ENCODE measurements at places on chromosomes 3 and 15. TPM values are rescaled to one million over a fixed set of nuclear protein-coding genes. Genes with fewer than 3 reads are reported as not detected.

The AHSG gene
- 718 TPM for total RNA-seq

The CCK gene
- total RNA-seq, result not detected

The GUCA1C gene
- not detected for total RNA-seq

- no peaks in the 10 kb centered on the region for H3K36me3 ChIP-seq
- no peaks in the 10 kb centered on the region for H3K27me3 ChIP-seq
- no peak overlapping the region for H3K27ac ChIP-seq
- no peak for DNase-seq
- H3K4me3 ChIP-seq, result no peak overlapping the region
These were observed 43.6 kb upstream of the CHRNB4 start for GRCh38 chr15:78684657-78685056.

GRCh38 chr3:193816656-193817311 is 223.8 kb downstream of the OPA1 start:
- H3K27me3 ChIP-seq, result no peaks in the 10 kb centered on the region
- H3K4me3 ChIP-seq, result no peak overlapping the region
- H3K4me1 ChIP-seq, result peaks cover 3% of the 10 kb centered on the region

GRCh38 chr15:99857836-99858235 is 124.6 kb upstream of the LYSMD4 start:
- no peak overlapping the region for H3K27ac ChIP-seq
- no peaks in the 10 kb centered on the region for H3K27me3 ChIP-seq

DNA sequence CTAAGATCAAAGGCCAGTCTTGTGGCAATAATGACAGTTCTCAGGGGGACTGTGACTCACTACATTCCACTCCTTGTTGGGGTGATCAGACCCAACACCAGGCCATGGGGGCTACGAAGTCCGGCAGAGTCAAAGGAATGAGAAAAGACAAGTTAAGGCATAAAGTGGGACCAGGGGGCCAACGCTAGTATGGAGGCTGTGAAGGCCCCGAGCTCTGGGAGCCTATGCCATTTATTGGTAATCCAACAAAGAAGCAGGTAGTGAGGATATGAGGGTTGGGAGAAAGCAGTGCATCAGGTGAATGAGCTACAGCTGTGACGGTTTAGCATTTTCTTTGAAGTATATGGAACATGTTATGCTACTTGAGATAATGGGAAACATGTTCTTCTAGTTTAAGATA is 104.4 kb upstream of the C2CD4B start:
- H3K4me3 ChIP-seq, result no peak overlapping the region
- no peaks in the 10 kb centered on the region for H3K36me3 ChIP-seq
- H3K27ac ChIP-seq, result no peak overlapping the region
- H3K27me3 ChIP-seq, result no peaks in the 10 kb centered on the region
- H3K4me1 ChIP-seq, result no peaks in the 10 kb centered on the region

Measured in right lobe of liver (tissue), 6 donors.